ENCODE measurements at places on chromosomes 16 and 17.

- DNase-seq = no peak
These were observed 3.9 kb downstream of the ZNF750 start for GRCh38 chr17:82835766-82836512.

- DNase-seq = no peak
These were observed 2.8 kb downstream of the MED13 start for GRCh38 chr17:62062302-62062701.

- DNase-seq = no peak
These were observed 2.8 kb downstream of the USP22 start for GRCh38 chr17:21039839-21040575.

- DNase-seq = no peak
These were observed 23.1 kb downstream of the B9D1 start for GRCh38 chr17:19339341-19339815.
